ENCODE measurements at places on chromosomes 12 and 14.

DNA sequence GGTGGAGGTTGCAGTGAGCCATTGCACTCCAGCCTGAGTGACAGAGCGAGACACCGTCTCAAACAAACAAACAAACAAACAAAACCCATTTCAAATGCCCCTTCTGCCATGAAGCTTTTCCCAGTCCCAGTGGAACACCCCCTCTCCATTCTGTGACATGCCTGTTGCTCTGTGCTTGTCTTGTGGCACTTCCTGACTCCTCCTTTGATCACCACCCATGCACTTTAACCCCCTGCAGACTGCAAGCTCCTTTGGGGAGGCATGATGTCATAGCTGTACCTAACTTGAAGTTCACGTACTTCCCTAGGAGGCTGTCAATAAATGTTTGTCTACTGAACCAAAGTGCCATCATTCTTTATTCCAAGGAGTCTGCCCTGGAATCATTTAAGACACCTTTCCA, 64.7 kb downstream of the TMCC3 start:
- no peak for DNase-seq

DNA sequence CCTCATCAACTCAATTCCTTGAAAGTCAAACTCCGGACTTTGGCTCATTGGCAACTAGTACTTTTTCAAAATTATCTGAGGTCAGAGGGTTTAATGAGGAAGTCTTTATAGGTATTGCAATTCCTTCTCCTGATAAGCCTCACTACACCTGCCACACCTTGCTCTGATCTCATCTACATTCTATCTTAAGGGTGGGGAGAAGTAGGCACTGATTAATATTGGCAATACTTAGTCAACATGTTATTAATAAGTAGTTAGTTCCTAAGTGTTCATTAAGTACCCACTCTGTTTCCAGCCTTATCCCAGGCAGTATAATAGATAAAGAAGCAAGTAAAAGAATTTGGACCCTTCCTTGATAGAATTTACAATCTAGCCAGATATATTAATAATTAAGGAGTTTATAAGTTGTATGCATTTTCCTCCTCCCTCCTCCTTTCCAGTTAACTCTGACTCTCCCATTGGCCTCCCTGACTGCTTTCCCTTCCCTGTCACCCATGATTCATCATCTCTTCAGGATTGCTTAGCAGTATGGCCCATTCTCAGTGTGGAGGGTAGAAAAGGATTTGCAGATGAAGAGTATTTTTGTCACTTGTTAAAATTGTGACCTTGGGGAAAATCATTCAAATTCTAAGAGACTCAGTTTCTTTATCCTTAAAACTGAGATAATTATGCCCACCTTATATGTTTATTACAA, 231.0 kb upstream of the ATP2B1 start:
- DNase-seq: no peak

DNA sequence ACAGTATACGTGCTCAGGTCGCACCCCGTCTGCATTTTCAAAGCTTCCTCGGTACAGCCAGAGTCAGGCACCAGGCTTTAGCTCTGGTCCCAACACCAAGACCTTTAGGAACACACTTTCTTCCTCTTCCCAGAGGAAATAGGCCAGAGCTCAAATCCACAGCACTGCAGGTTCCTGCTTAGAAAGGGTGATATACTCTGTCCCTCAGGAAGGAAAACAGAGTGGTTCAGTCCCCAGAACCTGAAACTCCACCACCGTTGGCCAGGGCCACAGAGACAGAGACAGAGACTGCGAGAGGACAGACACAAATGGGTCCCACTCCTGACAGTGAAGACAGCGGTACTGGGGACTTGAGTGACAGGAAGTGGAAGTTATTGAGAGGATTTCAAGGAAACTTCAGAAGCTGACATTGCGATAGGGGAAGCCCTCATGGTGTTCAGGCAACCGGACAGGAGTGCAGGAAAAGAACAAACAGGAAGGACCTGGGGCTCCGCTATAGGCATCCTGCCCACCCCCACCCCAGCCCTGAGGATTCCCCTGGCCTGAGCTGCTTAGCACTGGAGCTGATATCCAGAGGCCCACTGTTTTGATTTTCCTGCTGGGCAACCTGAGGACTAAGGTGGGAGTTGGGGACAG, 5.5 kb upstream of the KRT8 start:
- DNase-seq: no peak

DNA sequence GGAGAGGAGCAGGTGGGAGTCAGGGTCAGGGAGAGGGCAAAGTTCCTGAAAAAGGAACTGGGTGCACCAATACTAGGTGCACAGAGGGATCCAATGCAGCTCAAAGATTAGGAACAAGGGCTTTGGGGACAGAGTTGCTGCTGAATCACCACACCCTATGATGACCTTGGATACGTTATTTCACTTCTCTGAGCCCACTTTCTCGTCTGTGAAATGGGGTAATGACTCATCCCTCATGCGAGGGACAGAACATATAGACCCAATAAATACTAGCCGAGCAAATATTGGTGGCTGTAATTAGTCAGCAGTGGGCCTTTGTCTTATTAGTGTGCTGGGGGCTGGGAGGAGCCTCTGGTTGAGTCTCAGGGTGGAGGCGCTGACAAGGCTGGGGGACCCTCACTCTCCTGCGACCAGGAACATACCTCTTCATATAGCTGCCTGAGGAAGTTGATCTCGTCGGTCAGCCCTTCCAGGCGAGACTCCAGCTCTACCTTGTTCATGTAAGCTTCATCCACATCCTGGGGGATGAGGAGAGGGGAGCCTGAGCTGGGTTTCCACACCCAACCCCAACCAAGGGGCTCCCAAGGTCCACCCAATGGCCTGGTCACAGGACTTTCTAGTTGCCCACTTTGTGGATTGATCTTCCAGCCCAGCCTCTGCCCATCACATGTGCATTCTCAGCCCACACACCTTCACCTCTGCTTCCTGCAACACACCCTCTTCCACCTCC, 4.5 kb downstream of the KRT8 start:
- DNase-seq: no peak

GRCh38 chr14:68661226-68662225, 131.3 kb downstream of the ZFP36L1 start:
- no peak for DNase-seq

DNA sequence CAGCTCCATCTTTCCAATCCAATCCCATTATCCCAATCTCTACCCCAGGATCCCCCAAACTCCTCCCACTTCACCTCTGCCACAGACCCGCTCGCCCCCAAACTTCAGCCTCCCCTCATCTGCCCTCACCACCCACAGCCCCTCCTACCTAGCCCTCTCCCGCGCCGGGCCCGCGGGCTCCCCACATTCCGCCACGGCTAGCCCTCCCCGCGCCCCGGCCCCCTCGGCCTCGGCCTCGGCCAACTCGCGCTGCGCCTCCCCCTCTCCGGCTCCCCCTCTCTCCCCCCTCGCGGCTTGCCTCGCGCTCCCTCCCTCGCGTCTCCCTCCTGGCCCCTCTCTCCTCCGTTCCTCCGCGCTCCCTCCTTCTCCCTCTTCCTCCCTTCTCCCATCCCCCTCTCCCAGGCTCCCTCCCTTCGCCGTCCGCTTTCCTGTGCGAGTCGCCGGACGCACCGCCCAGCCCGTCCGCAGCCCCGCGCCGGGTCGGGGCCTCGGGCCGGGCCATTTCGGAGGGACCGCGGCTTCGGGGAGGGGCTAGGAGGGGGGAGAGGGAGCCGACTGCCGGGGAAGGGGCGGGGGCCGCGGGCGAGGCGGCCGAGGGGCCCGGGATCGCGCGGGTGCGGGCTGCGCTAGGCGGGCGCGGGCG, at the start of gene ATN1:
Gene ATN1 (plus strand): TSS at position 581 of the 643 bp plus-strand sequence. CDS start 6,043 bp downstream, outside the sequence.
- peak; percentile 59 for DNase-seq

- no peak for DNase-seq
Observed at GRCh38 chr12:54350743-54351142, 13.5 kb downstream of the GPR84 start.

GRCh38 chr12:102095677-102096263, 24.1 kb downstream of the NUP37 start:
- peak; percentile 3 for DNase-seq

GRCh38 chr12:132544498-132544897, 54.5 kb downstream of the FBRSL1 start:
- DNase-seq: no peak

DNA sequence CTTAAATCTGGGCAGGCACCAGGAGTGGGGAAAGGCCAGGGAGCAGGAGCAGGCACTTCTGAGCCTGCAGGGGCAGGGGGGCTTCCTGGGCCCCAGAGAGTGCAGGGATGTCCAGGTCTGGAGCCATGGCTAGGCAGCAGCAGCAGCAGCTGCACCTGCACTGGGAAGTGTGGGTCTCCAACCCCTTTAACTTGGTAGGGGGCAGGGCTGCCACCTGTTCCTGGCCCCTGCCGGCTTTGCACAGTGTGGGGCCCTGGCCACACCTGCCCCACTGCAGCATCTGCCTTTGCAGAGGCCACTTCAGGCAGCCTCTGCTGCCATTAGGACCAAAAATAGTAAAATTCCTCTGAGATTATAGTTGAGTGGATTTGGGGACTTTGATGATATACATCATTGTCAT, 138.5 kb downstream of the SLC16A7 start:
- DNase-seq: no peak

DNA sequence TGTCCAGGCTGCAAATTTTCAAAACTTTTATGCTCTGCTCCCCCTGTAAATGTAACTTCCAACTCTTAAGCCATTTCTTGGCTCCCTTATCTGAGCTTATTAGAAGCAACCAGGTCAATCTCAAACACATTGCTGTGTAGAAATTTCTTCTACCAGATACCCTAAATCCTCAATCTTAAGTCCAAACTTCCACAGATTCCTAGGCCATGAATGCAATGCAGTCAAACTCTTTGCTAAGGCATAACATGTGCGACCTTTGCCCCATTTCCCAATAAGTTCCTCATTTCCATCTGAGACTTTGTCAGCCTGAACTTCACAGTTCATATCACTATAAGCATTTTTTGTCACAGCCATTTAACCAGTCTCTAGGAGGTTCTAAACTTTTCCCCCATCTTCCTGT, 64.5 kb downstream of the TMTC3 start:
- no peak for DNase-seq

DNA sequence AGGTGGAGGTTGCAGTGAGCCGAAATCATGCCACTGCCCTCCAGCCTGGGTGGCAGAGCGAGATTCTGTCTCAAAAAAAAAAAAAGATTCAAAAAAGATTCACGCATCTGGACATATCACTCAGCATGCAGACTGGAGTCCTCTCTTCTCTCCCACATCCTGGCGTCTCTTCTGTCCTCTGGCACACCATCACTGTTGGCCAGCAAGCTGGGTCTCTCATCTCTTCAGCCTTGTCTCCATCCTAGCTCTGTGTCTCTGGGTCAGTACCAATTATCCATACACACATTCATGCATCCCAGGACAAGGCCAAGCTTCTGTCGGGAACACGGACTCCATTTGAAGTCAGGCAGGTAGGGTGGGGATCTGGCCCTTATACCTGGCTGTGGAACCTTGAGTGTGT, 105.5 kb upstream of the MAP1LC3B2 start:
- DNase-seq: no peak

DNA sequence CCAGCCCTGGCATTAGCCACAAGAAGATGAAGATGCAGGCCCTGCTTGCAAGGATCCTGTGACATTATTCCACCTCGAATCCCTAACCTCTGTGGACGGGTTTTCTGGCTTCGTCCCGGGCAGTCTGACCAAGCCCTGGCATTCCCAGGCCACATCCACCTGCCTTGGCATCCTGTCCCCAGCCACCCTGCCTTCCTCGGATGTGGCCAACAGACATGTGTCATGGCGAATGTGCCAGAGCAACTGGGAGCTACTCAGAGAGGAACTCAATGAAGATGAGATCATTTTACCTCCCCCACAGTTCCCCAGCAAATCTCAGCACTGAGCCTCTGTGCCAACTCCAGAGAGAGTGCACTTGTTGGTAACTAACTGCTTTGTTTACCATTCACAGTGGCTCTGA, 33.5 kb upstream of the KCNA5 start:
- no peak for DNase-seq

GRCh38 chr14:100215330-100215885, 23.5 kb upstream of the YY1 start:
- no peak for DNase-seq

DNA sequence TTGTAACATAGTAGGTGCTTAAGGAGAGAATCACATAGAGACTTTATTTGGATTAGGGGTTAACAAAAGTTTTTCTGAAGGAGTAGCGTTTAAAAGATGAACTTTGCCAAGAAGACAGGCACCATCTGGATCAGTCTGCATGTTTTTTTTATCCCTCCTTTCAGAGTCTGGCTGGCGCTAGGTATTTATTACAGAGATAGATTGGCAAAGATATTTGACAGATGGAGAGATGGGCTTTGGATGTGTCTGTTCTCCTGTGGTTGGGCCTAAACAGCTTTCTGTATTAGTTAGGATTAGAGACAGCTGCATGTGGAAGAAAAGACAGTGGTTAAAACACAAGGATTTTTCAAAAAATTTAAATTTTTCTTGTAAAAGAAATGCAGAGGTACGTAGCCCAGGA, 133.9 kb downstream of the C12orf75 start:
- no peak for DNase-seq

DNA sequence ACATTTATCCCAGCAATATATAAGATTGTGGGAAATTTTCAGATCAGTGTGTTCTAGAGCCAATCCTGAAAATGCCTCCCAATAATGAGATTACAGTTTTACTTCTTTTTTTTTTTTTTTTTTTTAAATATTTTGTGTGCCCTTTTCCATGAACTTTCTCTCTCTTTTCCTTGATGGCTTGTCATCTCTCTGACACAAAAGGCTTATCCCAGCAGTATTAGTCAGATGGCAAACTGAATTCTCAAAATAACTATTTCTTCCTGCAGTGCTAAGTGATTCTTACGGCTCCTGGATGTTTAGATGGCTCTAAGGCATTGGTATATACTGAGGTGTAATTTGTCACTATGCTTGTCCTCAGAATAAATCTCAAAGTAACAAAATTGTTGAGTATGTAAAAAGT, 86.7 kb downstream of the LRP6 start:
- DNase-seq: no peak

- no peak for DNase-seq
Observed at GRCh38 chr12:122158700-122159285, 15.2 kb downstream of the IL31 start.

DNA sequence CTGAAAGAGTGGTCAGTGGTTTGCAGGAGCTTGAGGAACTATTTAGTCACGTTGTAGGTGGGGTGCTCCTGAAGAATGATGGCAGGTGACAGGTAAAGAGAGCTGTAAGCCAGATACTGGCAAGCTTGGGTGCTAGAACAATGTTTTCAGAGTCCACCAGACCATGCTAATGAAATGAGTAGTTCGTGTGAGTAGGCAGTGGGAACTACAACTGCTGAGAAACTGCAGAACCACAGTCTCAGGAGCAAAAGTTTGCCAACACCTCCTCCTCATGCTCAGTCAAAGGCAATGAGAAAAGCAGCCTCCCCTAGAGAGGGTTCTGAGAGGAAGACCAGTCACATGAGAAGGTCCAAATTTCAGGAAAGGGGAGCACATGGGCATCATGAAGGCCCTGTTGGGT, 91.3 kb downstream of the PRKD1 start:
- DNase-seq: no peak

DNA sequence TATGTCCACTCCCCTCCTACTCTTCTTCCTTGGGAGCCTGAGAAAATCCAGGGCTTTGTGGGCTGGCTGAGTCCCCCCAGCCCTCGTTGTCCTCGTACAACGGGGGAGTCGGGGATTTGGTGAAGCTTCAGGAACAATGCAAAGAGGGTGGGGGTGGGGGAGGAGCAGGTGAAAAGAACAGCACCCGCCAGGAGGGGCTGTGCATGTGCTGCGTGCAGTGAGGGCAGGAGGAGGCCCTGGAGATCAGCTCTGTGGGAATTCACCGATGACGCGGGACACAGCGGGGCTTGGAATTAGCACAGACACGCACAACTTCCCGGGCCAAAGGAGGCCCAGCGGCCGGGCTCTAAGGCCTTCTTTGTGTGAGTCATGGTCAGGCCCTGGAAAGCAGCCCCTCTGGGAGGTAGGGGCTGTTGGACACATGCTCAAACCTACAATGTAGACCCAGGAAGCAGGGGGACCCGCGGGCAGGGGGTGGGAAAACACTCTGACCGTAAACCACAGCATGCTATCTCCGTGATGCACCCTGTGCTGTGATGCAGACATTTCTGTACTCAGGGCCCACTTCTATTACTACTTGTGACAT, 32.8 kb downstream of the RBM19 start:
- no peak for DNase-seq
